SK-N-SH (cell line): ENCODE measurements at places on chromosomes 7 and 10.

DNA sequence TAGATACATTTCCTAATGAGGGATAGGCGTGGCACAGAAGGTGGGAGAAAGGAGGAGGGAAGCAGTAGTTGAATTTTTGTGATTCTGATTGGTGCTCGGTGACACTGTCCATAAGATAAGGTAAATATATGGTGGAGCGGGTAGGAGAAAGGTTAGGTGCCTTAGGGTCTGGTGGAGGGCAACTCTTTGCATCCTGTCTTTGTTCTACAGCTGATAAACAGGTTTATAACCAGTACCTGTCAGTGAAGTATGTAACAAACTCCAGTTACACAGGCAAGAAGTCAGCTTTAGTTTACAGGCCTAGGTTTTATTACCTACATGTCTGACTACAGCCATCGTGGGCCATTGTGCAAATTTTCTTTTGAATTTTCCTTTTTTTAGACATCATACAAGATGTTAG is 10.9 kb upstream of the FAM180A start:
- no peak for DNase-seq

- DNase-seq, result peak; percentile 90
These were observed 1.2 kb downstream of the AGAP3 start for GRCh38 chr7:151087245-151088018.

GRCh38 chr7:33590916-33591315 is 314.4 kb upstream of the BMPER start:
- DNase-seq, result no peak

DNA sequence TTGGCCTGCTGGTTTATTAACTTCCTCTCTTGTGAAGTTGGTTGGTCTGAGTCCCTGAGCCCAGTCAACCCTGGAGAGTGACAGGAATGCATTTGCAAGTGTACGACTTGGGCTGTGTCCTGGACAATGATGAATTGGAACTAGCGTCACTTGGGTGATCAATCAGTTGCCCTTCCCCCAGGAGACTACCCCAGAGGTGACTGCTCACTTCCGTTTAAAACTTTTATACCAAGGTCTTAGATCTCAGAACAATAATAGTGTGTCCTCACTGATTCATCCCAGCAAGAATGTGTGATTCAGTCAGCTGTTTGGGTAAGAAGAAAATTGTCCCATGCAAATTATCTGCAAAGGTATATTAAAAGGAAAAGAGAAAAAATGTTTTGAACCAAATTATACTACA is 102.9 kb upstream of the ARMC3 start:
- DNase-seq, result no peak

DNA sequence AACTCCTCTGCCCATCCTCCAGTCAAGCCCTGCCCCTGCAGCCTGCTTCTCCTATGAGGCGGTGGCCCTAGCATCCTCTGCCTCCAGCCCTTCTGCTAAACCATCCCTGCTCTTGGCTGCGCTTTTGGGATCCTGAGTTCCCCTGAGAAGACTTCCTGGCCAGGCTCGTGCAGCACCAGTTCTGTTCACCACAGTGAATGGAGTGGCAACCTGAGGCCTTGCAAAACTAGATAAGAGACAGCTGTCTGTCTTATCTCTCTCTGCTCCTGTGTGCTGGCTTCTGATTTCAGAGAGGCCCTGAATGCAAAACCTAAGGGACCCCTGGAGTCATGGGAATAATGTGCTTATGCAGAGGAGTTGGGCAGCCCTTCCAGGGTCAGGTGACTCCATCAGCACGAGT is 119.2 kb downstream of the TMEM178B start:
- DNase-seq, result no peak

DNA sequence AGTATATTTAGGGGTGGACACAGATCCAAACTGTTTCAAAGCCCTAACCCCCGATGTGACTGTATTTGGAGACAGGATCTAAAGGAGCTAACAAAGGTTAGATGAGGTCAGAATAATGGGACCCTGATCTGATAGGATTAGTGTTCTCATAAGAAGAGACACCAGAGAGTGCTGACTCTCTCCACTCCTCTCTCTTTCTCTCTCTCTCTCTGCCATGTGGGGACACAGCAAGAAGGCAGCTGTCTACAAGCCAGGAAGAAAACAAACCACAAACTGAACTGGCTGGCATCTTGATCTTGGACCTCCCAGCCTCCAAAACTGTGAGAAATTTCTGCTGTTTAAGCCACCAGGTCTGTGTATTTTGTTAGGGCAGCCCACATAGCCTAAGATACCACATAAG is 84.7 kb upstream of the KDM7A start:
- DNase-seq, result no peak

GRCh38 chr10:113945075-113945686 is 90.7 kb downstream of the NHLRC2 start:
- no peak for DNase-seq

- no peak for DNase-seq
These were observed 194.4 kb downstream of the RELN start for GRCh38 chr7:103795107-103795506.

- no peak for DNase-seq
These were observed 1.5 kb upstream of the OGDH start for GRCh38 chr7:44604941-44605340.

- no peak for DNase-seq
These were observed 8.4 kb upstream of the HYCC1 start for GRCh38 chr7:23022258-23022769.

GRCh38 chr7:80918399-80918798 is 452 bp downstream of the SEMA3C start:
- DNase-seq, result no peak

GRCh38 chr10:79946271-79947082 is 2.4 kb downstream of the SFTPD start:
- no peak for DNase-seq

- no peak for DNase-seq
These were observed 187.0 kb downstream of the ZNF365 start for GRCh38 chr10:62561151-62561550.

DNA sequence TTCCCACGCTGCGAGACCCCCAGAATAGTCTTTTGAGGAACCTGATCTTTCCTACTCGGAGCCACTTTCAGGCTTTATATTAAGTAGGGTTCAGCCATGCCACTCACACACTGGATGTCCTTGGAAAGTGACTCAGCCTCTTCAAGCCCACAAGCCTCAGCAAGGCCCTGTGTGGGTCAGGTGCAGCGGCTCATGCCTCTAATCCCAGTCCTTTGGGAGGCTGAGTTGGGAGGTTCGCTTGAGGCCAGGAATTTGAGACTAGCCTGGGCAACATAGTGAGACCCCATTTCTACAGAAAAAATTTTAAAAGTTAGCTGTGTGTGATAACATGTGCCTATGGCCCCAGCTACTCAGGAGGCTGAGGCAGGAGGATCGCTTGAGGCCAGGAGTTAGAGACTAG is 119.7 kb upstream of the TNRC18 start:
- no peak for DNase-seq

DNA sequence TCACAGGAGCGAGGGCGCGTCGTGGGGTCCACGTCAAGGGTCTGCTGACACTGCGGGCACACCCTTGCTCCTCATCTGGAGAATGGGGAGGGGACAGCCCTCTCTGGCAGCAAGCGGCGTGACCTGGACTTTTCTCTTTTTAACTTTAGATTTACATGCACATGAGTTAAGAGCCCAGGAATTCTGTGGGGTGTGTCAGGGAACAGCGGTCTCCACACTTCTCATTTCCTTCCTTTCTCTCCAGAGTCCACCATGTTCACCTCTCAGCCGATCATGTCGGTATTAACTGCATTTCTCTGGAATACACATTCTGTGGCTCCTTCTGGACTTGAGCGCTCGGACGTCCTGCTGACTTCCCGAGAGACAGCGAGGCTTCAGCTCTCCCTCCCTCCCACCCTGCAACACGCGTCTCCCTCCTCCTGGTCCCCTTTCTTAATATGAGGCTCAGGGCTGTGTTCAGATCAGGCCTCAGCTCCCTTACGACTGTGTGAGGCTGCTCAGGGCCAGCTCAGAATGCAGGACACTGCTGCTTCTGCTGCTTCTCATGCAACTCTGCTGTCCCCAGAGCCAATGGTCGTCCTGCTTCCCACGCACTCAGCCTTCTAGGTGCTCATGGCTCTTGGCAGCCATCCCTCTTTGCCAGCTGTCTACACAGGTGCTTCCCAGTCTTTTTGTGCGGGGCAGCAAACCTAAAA is 261.3 kb downstream of the ELFN1 start:
- no peak for DNase-seq

DNA sequence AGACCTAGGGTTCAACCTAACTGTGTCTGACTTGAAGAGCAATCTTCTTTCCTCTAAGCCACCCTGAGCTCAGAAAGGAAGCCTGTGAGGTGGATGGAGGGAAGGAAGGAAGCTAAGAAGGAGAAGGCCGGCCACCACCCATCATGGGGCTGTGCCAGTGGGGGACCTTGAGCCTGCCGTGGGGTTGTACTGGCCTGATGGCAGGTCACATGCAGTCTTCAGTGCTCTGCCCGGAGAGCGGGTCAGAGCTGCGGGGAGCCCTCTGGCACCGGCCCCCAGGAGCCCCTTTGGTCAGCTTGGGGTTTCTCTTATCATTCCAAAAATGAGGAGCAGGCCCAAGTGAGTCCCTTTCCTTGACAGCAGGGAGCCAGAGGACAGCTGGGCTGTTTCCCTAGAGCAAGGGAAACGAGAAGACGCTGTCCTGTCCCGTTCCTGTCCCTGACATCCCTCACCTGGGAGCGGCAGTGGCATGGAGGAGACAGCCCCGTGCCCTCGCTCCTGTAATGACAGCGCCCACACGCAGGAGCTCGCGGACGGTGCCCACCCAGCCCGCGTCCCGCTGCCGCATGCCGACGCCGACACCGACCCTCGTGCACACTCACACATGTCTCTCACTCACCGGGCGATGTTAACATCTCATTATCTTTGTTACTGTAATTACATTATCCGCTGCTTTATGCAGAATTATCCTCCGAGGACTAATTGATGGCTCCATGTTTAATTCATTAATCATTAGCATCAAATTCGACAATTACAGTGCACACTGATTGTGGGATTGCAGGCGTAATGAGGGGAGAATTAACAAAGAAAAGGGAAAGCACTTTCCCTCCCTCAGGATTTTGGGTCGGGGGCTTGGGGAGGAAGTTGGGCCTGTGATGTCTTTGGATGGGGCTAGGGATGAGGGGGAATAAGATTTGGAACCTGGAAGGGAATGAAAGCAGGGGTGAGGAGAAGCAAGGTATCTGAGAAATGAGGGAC is 31.3 kb downstream of the GBX1 start:
- no peak for DNase-seq

- DNase-seq, result no peak
These were observed 26.7 kb upstream of the MRLN start for GRCh38 chr10:59779756-59780533.

DNA sequence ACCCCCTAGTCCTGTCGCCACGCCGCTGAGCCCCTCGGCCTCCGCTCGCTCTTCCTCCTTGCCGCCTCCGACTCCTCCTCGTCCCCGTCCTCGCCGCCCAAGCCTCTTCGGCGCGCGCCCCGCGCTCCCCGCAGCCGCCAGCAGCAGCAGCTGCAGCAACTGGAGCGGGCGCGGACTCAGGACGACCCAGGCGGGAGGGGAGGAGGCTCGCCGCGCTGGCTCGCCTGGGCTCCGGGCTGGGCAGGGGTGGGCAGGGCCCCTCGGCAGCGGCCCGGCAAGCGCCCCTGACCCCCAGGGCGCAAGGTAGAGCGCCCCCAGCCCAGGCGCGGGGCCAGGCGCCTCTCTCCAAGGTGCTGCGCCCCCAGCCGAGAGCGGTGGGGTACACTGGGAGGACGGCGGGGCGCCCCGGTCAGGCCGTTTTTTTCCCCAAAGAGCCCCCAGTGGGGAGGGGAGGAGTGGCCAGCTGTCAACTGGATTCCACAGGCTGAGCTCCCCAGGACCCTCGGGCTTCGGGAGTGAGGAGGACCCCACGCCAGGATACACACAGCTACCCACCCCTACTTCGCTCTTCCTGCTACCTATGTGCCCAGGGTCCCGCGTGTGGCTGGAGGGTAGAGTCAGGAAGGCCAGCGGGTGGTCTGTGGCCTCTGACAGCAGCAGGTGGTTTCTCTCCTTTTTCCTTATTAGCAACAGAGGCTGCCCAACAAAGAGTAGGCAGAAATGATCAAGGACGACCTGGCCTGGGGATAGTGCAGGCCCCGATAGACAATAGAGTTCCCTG is 903 bp upstream of the KCNMA1 start:
- peak; percentile 86 for DNase-seq

GRCh38 chr10:94219829-94220228 is 142.9 kb downstream of the NOC3L start:
- no peak for DNase-seq

GRCh38 chr10:130049244-130049643 is 61.4 kb downstream of the C10orf143 start:
- no peak for DNase-seq

DNA sequence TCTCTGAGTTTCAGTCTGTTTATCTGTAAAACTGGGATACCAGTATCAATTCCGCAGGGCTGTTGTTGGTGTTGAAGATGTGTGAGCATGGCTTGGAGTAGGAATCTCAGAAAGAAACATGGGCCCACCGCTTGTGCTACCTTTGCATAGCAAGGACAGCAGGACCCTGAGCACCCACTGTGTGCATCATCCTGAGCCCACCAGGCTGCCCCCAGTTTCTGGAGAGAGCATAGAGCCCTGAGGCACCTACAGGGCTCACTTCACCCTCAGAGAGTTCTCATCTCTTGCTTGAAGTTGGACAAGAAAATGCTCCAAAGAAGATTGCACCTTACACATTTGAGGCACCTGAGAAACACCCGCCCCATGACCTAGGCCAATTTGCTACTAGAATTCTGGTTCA is 12.9 kb downstream of the PRLHR start:
- DNase-seq, result no peak

GRCh38 chr10:55852900-55853299 is 508.2 kb downstream of the ZWINT start:
- DNase-seq, result no peak
